Stimulated activated CD4-positive, alpha-beta T cell treated with anti-CD3 and anti-CD28 coated beads, TNF-alpha, amount 100 ng/mL, for 48 hours (primary cell): ENCODE measurements at places on chromosomes 7 and 10.

GRCh38 chr10:133401500-133401899, 7.5 kb downstream of the MTG1 start:
- DNase-seq: no peak

DNA sequence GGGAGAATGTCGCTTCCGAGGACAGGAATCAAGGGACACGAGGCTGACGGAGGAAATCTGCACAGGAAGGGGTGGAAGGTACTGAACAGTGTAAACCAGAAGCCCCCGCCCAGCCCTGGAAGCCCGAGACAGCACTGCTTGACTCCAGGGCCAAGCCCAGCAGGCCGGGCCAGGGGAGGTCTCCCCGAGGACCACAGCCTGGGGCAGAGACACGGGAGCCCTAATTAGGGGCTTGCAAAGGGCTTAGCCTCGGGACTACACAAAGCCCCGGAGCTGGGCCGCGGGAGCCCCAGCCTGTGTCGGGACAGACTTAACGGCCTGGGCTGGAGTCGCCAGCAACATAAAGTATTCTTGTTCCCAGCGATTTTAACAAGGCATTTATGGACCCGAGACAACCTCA, 50.8 kb downstream of the OAT start:
- DNase-seq: no peak

DNA sequence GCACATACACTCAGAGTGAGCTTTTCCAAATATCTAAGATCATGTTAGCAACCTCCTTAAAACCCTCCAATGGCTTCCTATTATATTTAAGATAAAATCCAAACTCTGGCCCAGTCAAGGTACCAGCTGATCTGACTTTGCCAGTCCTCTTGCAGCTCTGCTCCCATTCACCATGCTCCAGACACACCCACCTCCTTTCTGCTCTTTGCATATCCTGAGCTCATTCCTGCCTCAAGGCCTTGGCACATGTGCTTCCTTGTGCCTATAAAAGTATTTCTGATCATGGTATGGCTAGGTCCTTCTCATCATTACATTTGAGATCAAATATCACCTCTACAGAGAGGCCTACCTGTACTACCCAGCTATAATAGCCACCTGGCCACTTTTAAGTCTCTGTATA, 27.5 kb downstream of the XPNPEP1 start:
- DNase-seq: no peak

GRCh38 chr7:31203551-31203950, 137.0 kb downstream of the NEUROD6 start:
- no peak for DNase-seq

GRCh38 chr10:91582153-91582554, 50.7 kb downstream of the PPP1R3C start:
- no peak for DNase-seq

GRCh38 chr10:118955951-118956801, 73.3 kb upstream of the NANOS1 start:
- no peak for DNase-seq

- DNase-seq: no peak
Observed at GRCh38 chr7:134941185-134941900, 45.0 kb upstream of the AGBL3 start.

DNA sequence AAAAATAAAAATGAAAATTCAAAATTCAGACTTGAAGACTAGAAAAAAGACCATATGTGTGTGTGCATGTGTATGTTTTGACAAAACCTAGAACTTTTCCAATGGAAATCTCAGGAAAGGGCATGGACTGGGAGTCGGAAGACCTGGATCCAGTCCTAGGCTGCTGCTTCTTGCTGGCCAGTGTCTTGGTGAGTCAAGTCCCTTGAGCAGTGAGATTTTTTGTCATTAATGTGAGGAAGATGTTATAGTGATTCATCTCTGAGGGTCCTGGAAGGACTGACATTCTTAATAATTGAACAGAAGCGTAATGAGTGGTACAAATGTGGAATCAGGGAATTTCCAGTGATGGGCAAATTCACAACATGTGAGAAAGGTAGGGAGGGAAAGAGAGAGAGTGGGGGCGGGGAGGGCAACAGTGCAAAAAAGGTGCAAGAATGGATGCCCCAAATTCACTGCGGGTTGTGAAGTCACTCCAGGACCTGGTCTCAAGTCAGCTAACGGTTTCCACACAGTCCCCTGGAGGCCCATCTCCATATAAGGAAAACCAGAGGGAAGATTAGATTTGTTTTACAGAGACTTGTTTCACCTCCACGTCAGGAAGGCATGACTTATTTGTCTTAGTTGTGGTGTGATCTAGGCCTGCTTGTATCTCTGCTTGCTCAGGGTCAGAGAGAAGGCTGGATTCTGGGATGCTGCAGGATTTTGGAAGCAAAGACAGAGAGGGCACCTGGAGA, 201.7 kb downstream of the BUB3 start:
- no peak for DNase-seq

- DNase-seq: no peak
Observed at GRCh38 chr7:134941952-134942351, 44.4 kb upstream of the AGBL3 start.

DNA sequence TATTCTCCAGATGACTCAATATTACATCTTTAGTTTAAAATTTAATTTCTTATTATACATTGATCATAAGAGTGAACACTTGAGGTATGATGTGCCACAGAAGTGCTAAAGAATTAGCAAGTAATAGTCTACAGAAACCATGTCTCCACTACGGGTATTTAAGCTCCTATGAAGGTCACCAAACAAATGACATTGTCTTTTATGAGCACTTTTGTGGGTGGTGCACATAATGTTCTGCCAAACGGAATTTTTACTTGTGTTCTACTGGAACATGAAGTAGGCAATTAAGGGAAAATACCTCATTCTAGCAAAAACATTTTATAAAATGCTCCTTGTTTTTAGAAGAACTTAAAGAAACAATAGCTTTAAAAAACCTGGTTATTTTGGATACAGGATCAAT, 27.4 kb upstream of the CUBN start:
- DNase-seq: no peak

DNA sequence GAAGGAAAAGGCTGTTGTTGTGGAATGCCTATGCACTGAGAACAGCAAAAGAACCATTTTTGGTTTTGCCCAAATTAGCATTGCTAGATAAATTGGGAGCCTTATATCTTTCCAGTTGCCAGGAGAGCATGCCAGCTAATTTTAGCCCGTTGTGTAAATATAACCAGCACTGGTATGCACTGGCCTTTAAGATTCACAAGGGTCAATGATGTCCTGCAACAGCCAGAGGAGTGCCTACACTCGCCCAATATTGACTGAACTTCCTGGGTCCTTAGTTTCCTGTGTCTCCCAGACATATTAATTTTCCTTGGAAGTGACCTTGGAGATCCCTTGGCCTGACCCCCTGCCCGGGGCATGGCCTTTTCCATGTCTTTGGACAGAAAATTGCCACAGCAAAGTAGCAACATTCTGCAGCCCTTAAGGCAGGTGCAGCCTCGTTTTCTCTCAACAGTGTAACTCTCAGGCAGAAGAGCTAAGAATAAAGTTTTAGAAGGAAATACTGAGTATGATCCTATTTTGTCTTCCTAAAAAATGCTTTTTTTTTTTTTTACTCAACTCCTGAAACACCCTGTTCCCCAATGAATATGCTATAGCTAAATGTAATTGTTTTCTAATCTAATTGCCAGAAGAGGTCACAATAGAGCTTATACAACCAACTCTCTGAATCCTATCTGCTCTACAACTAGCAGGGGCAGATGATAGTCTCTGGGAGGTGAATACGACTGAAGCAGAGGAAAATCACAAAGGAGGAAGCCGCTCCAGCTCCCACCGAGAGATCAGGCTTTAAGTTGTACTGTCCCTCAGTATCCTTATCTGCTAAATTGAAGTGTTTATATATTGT, 131.9 kb upstream of the PCGF5 start:
- DNase-seq: no peak

DNA sequence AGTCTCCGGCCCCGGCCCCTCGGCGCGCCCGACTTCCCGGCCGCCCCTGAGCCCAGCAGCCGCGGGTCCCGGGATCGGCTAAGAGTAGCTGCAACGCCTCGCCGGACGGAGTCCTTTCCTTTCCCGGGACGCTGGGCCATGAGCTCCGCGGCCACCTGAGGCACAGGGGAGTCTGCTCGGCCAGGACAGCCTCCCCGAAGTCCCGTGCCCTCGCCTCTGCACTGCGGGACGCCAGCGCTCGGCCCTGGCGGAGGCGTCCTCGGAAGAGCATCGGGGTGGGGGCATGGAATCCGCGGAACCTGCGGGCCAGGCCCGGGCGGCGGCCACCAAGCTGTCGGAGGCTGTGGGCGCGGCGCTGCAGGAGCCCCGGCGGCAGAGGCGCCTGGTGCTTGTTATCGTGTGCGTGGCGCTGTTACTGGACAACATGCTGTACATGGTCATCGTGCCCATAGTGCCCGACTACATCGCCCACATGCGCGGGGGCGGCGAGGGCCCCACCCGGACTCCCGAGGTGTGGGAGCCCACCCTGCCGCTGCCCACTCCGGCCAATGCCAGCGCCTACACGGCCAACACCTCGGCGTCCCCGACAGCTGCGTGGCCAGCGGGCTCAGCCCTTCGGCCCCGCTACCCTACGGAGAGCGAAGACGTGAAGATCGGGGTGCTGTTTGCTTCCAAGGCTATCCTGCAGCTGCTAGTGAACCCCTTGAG, 502 bp downstream of the SLC18A3 start:
- DNase-seq: no peak

- DNase-seq: no peak
Observed at GRCh38 chr10:14860791-14861190, 17.9 kb upstream of the SUV39H2 start.

DNA sequence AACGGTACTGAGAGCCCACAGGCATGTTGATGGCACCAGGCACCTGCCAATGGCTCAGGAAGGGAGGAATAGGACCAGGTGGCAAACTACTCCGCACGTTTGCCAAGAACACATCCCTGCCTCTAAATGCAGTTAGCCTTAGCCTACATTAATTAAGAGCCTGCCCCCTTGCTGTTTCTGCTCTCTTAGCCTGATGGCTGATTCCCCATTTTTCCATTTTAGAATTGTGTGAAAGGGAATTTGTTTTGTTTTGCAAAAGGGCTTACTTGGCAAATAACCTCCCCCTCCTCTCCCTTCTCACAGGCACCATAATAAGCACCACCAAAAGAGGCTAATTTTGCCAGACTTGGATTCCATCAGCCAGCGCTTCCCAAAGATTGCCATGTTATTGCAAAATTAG, 1203.2 kb downstream of the SORCS3 start:
- DNase-seq: no peak
